ENCODE measurements at places on chromosomes 1 and 21. TPM values are rescaled to one million over a fixed set of nuclear protein-coding genes. Genes with fewer than 3 reads are reported as not detected.
A peak's percentile ranks its signal among the peaks of the same experiment; 100 is the strongest.

DNA sequence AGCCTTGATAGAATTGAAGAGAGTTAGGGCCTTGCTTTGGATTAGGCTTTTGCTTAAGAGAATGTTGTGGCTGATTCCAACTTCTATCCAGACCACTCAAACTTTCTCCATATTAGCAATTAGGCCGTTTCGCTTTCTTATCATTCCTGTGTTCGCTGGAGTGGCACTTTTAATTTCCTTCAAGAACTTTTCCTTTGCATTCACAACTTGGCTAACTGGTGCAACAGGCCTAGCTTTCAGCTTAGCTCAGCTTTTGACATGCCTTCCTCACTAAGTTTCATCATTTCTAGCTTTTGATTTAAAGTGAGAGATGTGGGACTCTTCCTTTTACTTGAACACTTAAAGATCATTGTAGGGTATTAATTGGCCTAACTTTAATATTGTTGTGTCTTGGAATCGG, 183.6 kb upstream of the L1TD1 start:
- no peak for DNase-seq
- no peaks in the 10 kb centered on the region for H3K4me1 ChIP-seq
- H3K4me3 ChIP-seq = no peak overlapping the region
- H3K36me3 ChIP-seq = peaks cover 12% of the 10 kb centered on the region
- H3K27ac ChIP-seq = no peak overlapping the region

- no peaks in the 10 kb centered on the region for H3K27me3 ChIP-seq
- H3K27ac ChIP-seq = no peak overlapping the region
- H3K4me3 ChIP-seq = no peak overlapping the region
- H3K36me3 ChIP-seq = no peaks in the 10 kb centered on the region
- no peaks in the 10 kb centered on the region for H3K4me1 ChIP-seq
These were observed 119.9 kb downstream of the FASLG start for GRCh38 chr1:172778456-172779455.

- no peaks in the 10 kb centered on the region for H3K36me3 ChIP-seq
- H3K27ac ChIP-seq = no peak overlapping the region
- no peak for DNase-seq
- peaks cover 10% of the 10 kb centered on the region for H3K4me1 ChIP-seq
- no peak overlapping the region for H3K4me3 ChIP-seq
These were observed 21.6 kb upstream of the PTP4A2 start for GRCh38 chr1:31959521-31960340.

GRCh38 chr1:7266561-7266960, 481.3 kb downstream of the CAMTA1 start:
- H3K4me1 ChIP-seq = no peaks in the 10 kb centered on the region
- no peaks in the 10 kb centered on the region for H3K27me3 ChIP-seq

GJB5 gene
- not detected for total RNA-seq

GRCh38 chr1:89908672-89909436, 86.1 kb upstream of the ZNF326 start:
- no peaks in the 10 kb centered on the region for H3K27me3 ChIP-seq
- no peaks in the 10 kb centered on the region for H3K36me3 ChIP-seq
- DNase-seq = no peak
- no peak overlapping the region for H3K4me3 ChIP-seq
- peaks cover 7% of the 10 kb centered on the region for H3K4me1 ChIP-seq
- peak overlapping the region; percentile 20 for H3K27ac ChIP-seq

DNA sequence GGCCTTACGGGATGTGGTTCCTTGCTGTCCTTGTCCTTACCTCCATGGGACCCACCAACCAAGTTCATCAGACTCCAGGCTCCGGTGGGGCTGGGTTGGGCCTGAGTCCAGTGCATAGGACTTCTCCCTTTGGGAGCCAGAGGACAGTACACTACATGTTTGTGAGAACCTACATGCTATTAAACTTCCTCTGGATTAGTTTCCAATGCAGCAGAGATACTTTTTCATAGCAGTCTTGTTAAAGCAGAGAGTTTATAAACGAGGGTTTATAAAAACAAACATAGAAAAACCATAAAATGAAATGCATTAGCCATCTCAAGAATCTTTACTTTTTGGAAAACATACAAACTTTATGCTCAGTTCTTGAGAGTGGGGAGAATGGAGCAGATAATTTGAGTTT, 33.4 kb downstream of the INKA2 start:
- no peaks in the 10 kb centered on the region for H3K27me3 ChIP-seq
- DNase-seq = no peak
- no peaks in the 10 kb centered on the region for H3K4me1 ChIP-seq
- H3K27ac ChIP-seq = no peak overlapping the region

GRCh38 chr1:66132324-66132723, 339.6 kb downstream of the PDE4B start:
- no peak for DNase-seq
- no peaks in the 10 kb centered on the region for H3K27me3 ChIP-seq
- no peak overlapping the region for H3K27ac ChIP-seq
- no peaks in the 10 kb centered on the region for H3K36me3 ChIP-seq
- H3K4me1 ChIP-seq = no peaks in the 10 kb centered on the region
- no peak overlapping the region for H3K4me3 ChIP-seq

DNA sequence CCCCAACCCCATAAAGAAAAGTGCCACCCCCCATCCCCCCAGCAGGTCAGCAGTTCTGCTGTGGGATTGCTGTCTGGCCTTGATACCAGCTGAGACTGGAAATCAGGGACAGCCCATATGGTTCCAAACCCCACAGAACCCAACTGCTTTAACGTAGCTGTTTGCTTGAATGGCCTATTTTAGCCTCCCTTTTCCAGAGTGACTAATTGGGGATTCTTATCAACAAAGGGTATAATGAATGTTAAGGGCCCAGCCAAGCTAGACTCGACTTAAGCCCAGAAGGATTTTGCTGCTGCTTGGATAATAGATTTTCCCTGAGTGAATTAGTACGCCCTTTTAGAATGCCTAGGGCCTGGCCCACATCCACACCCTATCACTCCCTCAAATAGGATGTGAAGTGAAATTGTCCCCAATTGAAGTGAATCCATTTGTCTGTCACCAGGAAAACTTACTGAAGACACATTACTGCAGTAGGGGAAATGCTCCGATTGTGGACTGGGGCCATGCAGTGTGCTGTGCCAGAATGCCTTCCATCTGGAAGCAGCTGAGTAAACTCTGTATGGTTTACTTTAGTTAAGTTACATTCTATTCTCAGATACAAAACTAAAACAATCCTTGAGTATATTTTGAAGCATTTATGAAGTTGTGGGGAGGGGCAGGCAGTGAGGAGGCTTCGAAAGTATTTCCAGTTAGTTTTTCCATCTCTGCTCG, 156.9 kb downstream of the DHRS3 start:
- H3K27me3 ChIP-seq = no peaks in the 10 kb centered on the region
- H3K36me3 ChIP-seq = peaks cover 2% of the 10 kb centered on the region
- DNase-seq = no peak
- peak overlapping the region; percentile 43 for H3K27ac ChIP-seq

CFHR5 gene
- not detected for total RNA-seq

GRCh38 chr1:235876402-235876841, 9.7 kb upstream of the LYST start:
- H3K27me3 ChIP-seq = no peaks in the 10 kb centered on the region
- no peaks in the 10 kb centered on the region for H3K36me3 ChIP-seq
- H3K4me1 ChIP-seq = no peaks in the 10 kb centered on the region
- no peak overlapping the region for H3K27ac ChIP-seq

DNA sequence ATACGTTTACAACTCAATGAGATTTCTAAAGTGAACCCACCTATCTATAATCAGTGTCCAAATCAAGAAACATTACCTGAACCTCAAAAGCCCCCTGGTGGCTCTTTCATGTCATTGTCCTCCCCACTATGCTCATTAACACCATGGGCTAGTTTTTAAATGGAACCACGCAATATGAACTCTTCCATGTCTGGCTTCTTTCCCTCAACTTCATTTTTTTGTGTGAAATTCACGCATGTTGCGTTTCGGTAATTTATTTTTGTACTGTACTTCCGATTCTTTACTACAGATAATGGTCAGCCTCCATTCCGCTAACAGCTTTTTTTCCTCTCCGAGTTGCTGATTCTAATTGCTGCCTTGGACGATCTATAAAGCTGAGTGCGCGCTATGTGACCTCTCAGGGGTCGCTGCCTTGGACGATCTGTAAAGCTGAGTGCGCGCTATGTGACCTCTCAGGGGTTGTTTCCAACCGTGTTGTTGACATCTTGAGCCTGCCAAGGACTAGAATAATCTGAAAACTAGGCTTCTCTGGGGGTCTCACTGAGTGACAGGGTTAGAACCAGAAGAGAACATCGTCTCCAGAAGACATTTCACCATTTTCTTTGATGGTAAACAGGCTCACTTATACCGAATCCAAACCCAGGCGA, 1.1 kb upstream of the CACYBP start:
- H3K27ac ChIP-seq = peak overlapping the region; percentile 99
- H3K4me1 ChIP-seq = peaks cover 3% of the 10 kb centered on the region
- no peaks in the 10 kb centered on the region for H3K27me3 ChIP-seq
- DNase-seq = peak; percentile 70
- peak overlapping the region; percentile 100 for H3K4me3 ChIP-seq

- H3K36me3 ChIP-seq = no peaks in the 10 kb centered on the region
- H3K4me1 ChIP-seq = no peaks in the 10 kb centered on the region
- DNase-seq = no peak
- H3K4me3 ChIP-seq = no peak overlapping the region
- no peak overlapping the region for H3K27ac ChIP-seq
These were observed 42.7 kb downstream of the FAAH start for GRCh38 chr1:46436844-46437243.

DNA sequence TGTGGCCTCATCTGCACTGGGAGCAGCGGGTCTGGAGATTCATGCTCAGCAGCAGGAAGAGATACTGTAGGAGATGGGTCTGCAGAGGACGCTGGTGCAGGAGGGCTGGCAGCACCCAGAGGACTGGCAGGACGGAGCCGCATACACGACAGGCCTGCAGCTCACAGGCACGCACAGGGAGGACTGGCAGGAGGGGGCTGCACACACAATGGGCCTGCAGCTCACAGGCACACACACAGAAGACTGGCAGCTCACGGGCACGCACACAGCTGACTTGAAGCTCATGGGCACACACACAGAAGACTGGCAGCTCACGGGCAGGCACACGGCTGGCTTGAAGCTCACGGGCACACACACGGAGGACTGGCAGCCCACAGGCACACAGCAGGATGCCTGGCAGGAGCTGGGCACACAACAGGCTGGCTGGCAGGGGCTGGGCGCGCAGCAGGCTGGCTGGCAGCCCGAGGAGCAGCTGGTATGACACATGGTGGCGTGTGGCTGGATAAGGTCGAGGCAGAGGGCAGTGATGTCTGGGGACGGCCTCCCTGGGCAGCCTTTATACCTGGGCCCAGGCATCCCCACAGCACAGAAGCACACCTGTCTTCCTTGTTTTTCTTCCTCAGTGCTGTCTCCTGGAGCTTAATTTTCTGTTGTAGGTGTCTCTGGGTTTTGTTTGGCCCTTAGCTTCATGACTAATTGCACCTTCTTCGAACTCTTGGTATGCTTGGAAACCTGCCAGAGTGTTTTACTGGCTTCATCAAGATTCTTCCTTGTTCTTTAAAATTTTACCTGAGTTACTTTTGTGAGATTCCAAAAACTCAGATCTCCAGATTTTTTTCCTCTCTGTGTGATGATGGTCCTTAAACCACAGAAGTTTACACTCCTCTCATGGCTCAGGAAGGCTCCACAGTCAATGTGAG, at the start of gene KRTAP12-2:
KRTAP12-2 (minus strand) TSS at position 527 of the 920 bp plus-strand sequence; CDS start at position 486, 41 bp downstream.
- DNase-seq = no peak
- H3K36me3 ChIP-seq = no peaks in the 10 kb centered on the region
- H3K4me1 ChIP-seq = no peaks in the 10 kb centered on the region
- H3K27ac ChIP-seq = no peak within 1 kb of the TSS
- H3K27me3 ChIP-seq = no peaks in the 10 kb centered on the region

DNA sequence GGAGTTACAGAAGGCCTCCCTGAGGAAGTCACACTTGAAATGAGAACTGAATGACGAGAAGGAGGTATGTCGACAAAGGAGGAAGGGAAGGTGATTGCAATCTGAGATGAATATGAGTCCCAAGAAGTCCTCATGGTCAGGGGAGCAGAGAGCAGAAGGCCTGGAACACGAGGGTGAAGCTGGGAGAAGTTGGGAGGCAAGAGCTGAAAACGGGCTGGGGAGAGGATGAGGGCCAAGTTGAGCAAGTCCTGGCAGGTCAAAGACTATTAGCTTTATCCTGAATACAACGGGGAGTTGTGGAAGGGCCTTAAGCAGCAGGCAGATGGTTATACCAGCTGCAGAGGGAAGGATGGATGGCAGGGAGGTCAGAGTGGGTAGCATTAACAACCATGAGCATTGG, 89.5 kb downstream of the KCNJ15 start:
- H3K36me3 ChIP-seq = no peaks in the 10 kb centered on the region
- DNase-seq = no peak
- no peak overlapping the region for H3K27ac ChIP-seq
- H3K4me1 ChIP-seq = no peaks in the 10 kb centered on the region

URB2 gene
- 8.3 TPM for total RNA-seq

GUCA2B gene
- total RNA-seq = not detected

OR2T5 gene
- 0.09 TPM for total RNA-seq

NKAIN1 gene
- total RNA-seq = 0.19 TPM

FBXO2 gene
- total RNA-seq = 10.2 TPM

OR6K3 gene
- total RNA-seq = not detected

GRCh38 chr1:62364721-62365120, 45.5 kb upstream of the KANK4 start:
- no peaks in the 10 kb centered on the region for H3K27me3 ChIP-seq
- DNase-seq = no peak

- no peak for DNase-seq
- H3K4me1 ChIP-seq = no peaks in the 10 kb centered on the region
- no peaks in the 10 kb centered on the region for H3K27me3 ChIP-seq
- peaks cover 5% of the 10 kb centered on the region for H3K36me3 ChIP-seq
- H3K4me3 ChIP-seq = no peak overlapping the region
These were observed 169.2 kb downstream of the APP start for GRCh38 chr21:26001356-26001755.

GRCh38 chr21:16794950-16795349, 717.9 kb upstream of the CXADR start:
- no peak overlapping the region for H3K4me3 ChIP-seq
- no peak for DNase-seq

DNA sequence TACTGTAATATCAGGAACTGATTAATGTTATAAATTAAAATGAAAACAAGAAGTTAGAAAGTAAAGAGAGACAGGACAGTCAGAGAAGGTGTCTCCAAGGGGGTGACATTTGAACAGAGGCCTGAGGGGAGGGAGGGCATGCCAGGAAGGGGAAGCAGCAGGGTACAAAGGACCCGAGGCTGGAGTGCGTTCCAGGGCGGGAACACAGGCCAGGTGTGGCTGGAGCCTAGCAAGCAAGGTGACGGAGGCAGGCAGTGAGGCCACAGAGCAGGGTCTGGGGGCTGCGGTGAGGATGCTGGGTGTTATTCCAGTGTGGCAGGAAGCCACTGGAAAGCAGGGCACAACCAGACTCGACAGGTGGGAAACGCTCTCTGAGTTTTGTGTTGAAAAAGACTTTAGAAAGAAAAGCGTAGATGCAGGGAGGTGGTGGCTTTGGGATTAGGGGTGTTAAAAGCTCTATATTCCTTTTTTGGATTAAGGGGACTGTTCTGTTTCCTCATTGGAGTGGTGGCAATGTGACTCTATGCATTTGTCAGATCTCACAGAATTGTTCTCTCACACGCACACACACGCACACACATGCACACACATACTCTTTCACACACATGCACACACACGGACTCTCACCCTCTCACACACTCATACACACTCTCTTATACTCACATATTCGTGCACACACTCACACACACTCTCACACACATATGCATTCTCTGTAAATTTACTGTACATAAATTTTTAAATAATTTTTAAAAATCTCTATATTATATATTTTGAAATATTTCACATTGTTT, 124.5 kb downstream of the GLIS1 start:
- H3K27ac ChIP-seq = no peak overlapping the region
- DNase-seq = no peak
- no peak overlapping the region for H3K4me3 ChIP-seq
- no peaks in the 10 kb centered on the region for H3K4me1 ChIP-seq
- H3K36me3 ChIP-seq = no peaks in the 10 kb centered on the region
- no peaks in the 10 kb centered on the region for H3K27me3 ChIP-seq

GRCh38 chr21:36477001-36477400, 2.9 kb downstream of the CLDN14 start:
- no peak overlapping the region for H3K4me3 ChIP-seq
- DNase-seq = no peak
- no peak overlapping the region for H3K27ac ChIP-seq
- H3K4me1 ChIP-seq = peaks cover 2% of the 10 kb centered on the region

Data from kidney (tissue), 22 donors.